Activated B cell treated with CpG ODN at 0.5 μM for 24 hours (primary cell): ENCODE measurements at places on chromosomes 11 and 22.

DNA sequence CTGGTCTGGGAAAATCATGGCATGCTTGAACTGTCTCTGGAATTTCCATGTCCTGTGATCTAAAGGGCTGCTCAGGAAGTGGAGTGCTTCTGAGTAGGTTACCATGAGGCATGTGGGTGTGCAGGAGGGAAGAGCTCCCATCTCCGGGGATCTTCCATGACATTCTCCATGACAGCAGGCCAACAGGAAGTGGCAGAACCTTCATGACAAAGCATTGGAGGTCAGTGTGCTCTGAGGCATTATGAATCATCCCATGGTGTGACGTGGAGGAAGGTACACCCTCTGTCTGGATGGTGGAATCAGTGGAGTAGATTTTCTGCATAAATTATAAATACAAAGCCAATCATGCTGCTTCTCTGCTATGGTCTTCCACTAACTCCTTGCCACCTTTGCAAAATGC lies 139.6 kb upstream of the E2F8 start:
- no peaks in the 10 kb centered on the region for H3K4me1 ChIP-seq
- no peak overlapping the region for H3K4me3 ChIP-seq
- DNase-seq = no peak
- H3K27me3 ChIP-seq = peaks cover 24% of the 10 kb centered on the region
- no peaks in the 10 kb centered on the region for H3K36me3 ChIP-seq

DNA sequence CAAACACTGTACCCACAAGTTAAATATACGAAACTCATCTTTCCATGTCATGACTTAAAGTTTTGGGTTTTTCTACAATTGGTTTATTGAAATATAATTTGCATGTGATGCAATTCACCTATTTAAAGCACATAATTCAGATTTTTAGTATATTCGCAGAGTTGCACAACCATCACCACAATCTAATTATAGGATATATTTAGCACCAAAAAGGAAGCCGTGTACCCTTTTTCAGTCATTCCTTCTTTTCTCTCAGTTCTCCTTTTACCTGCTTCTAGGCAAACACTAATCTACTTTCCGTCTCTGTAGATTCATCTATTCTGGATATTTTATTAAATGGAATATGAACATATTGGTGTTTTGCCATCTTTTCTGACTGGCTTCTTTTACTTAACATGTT lies 1458.1 kb upstream of the TENM4 start:
- H3K36me3 ChIP-seq = no peaks in the 10 kb centered on the region
- no peak for DNase-seq
- H3K4me3 ChIP-seq = no peak overlapping the region

GRCh38 chr22:35978889-35979288 lies 49.7 kb downstream of the RBFOX2 start:
- no peak overlapping the region for H3K27ac ChIP-seq
- no peaks in the 10 kb centered on the region for H3K36me3 ChIP-seq

GRCh38 chr22:36328635-36329253 lies 59.0 kb downstream of the MYH9 start:
- peaks cover 68% of the 10 kb centered on the region for H3K4me1 ChIP-seq
- H3K36me3 ChIP-seq = peaks cover 93% of the 10 kb centered on the region
- H3K4me3 ChIP-seq = peak overlapping the region; percentile 76
- H3K27ac ChIP-seq = peak overlapping the region; percentile 99
- peak; percentile 67 for DNase-seq

DNA sequence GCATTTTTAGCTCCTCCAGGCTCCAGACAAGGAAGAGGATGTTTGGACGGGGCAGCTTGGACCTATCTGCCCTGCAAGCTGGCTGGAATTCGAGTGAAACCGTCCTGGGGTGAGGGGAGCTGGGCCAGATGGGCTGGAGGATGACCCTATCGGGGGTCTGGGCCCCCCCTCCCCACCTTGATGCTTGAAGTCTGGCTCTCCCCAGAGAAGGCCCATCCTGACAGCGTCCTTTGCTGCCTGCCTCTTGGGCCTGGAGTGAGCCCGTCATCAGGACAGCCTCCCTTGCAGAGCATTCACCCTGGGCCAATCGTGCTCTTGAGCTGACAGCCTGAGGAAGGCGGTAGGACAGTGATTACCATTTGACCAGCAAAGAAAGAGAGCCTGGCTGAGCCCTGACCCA lies 5.3 kb upstream of the PDGFB start:
- H3K27ac ChIP-seq = no peak overlapping the region
- DNase-seq = no peak
- peaks cover 71% of the 10 kb centered on the region for H3K27me3 ChIP-seq
- H3K4me1 ChIP-seq = peaks cover 13% of the 10 kb centered on the region
- no peak overlapping the region for H3K4me3 ChIP-seq

- H3K27ac ChIP-seq = no peak overlapping the region
- no peak for DNase-seq
- H3K4me1 ChIP-seq = no peaks in the 10 kb centered on the region
- no peaks in the 10 kb centered on the region for H3K36me3 ChIP-seq
These were observed 78.7 kb upstream of the MYOD1 start for GRCh38 chr11:17640493-17641164.

DNA sequence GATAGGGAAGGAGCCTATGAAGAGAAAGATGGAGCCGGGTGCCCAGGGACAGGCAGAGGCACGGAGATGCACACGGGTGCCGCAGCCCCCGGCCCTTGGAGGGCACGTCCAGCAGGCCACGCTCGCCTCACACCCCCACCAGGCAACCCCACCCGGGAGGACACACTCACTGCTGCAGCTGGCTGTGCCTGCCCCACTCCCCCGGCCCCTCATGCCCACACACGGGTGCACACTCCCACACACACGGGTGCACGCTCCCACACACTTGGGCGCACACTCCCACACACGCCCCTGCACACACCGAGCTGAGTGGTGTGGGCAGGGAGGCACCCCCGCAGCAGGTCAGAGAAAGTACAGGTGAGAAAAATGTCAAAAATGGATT lies 1.1 kb downstream of the MOB2 start:
- peaks cover 4% of the 10 kb centered on the region for H3K36me3 ChIP-seq
- H3K27ac ChIP-seq = no peak overlapping the region
- no peaks in the 10 kb centered on the region for H3K27me3 ChIP-seq
- DNase-seq = no peak
- H3K4me3 ChIP-seq = peak overlapping the region; percentile 41
- peaks cover 38% of the 10 kb centered on the region for H3K4me1 ChIP-seq

DNA sequence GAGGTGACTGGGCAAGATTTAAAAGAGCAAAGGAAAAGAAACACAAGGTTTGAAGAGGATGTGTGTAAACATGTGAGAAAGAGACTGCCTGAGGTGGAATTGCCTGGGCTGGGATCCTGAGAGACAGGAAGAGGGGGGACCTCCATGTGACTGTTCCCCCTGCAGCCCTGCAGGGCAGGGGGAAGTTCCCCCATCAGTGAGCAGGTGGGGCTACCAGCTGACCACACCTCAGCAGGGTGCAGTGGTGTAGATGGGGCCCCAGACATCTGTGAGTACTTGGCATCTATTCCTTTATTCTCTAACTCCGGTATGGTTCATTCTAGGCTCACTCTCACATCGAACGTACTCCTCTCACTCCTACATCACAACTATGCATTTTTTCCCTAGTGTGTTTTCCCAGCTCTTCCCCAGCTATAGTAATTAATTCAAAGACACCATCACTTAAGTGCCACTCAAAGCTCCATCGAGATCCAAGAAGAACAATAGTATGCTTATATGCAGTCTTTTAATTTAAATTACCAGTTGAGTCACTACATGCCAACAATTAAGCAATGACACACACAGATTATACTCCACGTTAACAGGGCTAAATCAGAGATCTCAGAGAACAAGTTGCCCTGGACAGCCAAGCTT lies 42.7 kb downstream of the LGR4 start:
- no peak for DNase-seq
- H3K27me3 ChIP-seq = no peaks in the 10 kb centered on the region
